ENCODE measurements at places on chromosomes 6 and 20. TPM values are rescaled to one million over a fixed set of nuclear protein-coding genes. Genes with fewer than 3 reads are reported as not detected.

DNA sequence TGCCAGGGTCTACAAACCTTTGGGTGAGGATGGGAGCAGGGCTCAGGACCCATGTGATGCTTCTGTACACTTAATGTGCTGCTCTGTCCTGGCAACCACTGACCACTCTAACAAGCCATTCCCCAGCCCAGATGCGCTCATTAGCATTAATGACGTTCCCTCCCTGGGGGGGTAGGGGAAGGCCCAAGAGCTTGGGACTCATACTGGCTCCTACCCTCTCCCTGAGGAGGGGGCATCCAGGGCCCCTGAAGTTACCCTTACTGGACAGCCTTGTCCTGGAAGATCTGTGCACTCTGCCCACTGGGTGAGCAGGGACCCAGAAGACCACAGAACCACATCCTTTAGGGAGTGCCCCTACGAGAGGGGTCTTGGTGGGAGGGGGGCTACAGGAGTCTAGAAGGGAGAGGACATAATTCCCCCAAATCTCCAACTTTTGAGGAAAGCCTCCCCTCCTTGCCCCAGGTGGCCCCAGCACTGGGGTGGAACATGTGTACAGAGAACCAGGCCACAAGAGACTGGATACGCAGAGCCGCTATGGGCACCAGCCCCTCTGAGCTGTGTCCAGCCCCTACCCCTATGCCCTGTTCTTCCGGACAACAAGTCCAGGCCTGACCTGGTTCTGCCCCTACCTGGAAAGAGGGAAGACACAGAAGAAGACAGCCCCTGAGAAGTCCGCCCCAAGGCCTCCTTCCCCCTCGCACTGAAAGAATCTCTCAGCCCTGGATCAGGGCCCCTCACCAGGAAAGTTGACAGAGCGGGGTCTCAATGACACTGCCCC is 1.4 kb downstream of the TEAD3 start:
- DNase-seq, result no peak

DNA sequence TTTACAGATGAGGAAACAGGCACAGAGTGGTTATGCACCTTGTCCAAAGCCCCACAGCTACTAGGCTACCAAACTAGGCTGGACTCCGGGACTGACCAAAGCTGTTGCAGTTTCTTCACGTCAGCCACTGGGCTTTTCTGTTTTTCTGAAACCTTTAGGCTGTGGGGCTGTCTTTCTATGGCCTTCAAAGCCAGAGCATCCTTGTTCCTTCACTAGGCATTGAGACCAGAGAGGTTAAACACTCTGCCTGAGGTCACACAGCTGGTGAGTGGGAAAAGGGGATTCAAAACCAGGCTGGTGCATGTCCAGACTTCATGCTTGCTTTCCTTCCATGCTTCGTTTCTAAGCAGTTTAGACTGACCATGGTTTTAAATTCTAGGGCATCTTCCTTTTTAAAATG is 97.5 kb upstream of the KCNG1 start:
- no peak for DNase-seq

- DNase-seq, result no peak
Observed at GRCh38 chr6:127347178-127347577, 3.8 kb upstream of the ECHDC1 start.

- no peak for DNase-seq
Observed at GRCh38 chr6:25057111-25057905, 121.5 kb upstream of the RIPOR2 start.

- no peak for DNase-seq
Observed at GRCh38 chr20:64166721-64167615, 2.7 kb downstream of the MYT1 start.

GRCh38 chr6:90219209-90219985 is 77.2 kb downstream of the BACH2 start:
- peak; percentile 72 for DNase-seq

- no peak for DNase-seq
Observed at GRCh38 chr6:37175332-37176267, 5.6 kb downstream of the PIM1 start.

DNA sequence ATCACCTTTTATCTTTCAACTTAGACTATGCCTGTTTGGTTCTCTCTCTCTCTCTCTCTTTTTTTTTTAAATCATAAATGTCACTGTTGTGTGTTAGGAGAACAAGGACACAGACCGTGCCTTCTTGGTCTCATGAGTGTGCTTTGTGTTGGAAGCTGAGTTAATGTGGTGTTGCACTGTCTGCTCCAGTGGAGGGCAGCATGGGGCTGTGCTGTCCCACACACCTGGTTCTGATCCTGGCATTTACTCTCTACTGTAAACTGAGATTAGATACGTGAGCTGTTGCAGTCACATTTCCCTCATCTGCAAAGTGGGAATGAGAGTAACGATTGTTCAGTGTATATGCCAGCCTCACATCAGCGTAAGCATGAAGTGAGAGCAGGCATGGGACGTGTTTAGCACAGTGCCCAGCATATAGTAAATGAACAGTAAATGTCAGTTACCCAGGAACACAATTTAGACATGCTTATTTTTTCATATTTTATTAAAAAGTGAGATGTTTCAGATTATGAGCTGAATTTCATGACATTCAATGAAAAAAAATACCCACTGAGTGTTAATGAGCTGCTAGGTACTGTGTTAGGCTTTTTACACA is 161.1 kb downstream of the FARS2 start:
- peak; percentile 64 for DNase-seq

- no peak for DNase-seq
Observed at GRCh38 chr6:90819483-90819882, 232.6 kb upstream of the MAP3K7 start.

- no peak for DNase-seq
Observed at GRCh38 chr20:25239387-25240370, 8.2 kb upstream of the PYGB start.

GRCh38 chr6:51513891-51514747 is 573.3 kb downstream of the PKHD1 start:
- DNase-seq, result no peak

DNA sequence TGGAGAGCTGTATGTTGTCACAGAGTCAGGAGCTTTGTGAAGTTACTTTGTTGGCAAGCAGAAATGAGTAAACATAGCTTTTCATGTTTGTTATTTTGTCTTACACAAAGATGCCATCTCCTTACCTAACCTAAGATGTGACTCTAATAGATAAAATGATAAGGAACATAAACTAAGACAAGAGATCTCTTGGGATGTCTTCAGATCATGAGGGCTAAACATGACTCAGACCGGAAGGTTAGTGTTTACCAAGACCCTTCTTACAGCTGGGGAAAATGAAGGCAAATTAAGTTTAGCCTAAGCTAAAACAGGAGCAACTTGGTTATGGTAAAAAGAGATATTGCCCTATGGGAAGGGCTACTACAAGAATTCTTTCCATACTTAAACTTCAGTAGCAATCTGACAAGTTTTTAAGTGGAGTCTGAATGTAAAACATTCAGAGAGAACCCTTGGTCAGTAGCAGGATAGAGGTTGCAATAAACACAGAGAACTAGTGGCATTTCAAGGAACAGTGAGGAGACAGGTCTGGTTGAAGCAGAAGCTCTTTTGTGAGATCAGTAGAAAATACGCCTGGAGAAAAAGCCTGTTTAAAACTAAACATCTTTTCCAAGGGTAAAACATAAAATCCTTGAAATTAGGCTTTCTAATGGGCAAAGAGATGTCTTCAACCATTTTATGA is 29.9 kb downstream of the SGK1 start:
- DNase-seq, result no peak

- peak; percentile 86 for DNase-seq
Observed at GRCh38 chr6:16760516-16761470, at the start of gene ATXN1. Gene ATXN1 (minus strand): TSS chr6:16761460.

DNA sequence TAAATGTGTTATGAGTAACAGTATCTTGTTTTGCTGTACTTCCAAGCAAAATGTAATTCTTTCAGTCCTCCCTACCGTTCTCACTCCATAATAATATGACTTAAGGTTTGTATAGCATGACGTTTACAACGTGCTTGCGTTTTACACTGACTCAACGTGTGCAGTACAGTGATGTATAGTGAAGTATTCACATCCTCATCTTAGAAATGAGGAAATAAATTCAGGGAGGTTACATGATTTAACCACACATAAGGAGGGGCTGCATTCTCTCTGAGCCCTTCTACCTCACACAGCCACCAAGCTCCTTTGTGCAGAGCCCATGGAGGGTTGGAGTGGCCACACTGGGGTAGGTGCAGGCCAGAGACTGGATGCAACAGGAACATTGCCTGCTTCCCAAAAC is 164.5 kb downstream of the MTHFD1L start:
- DNase-seq, result no peak

DNA sequence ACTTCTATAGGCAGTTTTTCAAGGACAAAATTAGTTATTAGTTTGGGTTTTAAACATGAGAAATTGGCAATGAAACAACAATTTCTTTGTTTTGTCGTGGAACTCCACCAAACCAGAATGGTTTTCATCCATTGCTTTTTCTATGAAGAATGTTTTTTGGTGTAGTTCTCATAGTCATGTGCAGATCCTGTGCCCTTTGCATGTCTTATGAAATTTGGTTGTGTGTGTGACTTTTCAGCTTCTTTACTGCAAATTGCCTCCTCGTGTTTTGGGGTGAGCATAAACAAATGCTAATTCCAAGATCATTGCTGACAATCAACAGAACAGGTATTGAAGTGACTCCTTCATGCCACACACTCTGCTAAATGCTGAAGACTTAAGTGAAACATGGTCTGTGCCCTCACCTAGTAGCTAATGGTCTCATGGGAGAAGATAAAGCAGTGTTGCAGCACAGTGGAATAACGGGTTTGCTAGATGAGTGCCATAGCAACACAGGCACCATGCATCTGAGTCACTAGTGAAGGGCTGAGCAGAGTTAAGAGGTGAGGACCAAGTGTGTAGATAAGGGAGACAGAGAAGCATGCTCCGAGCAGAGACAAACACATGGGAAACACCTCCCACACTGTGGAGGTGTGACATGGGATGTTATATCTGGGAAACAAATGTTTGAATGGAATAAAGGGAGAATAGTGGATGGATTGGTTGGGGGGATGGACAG is 120.0 kb downstream of the SLC16A10 start:
- no peak for DNase-seq

DNA sequence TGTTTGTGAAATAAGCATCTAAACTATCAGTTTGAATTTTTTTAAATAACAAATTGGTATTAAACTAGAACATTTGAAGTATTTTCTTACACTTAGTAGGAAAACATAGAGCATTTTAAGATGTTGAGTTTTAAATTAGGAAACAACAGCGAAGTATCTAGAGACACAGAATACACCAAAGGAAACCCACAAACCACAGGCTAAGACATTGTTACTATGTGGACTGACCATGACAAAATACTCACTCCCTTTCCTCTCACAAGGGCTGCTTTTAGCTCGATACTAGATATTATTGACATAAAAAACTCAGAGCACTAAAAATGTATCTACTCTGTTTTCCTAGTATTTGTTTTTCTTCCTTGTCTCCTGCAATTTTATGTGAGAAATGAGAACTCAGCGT is 266.0 kb upstream of the CITED2 start:
- no peak for DNase-seq

GRCh38 chr6:13488015-13488895 is 855 bp upstream of the GFOD1 start:
- peak; percentile 73 for DNase-seq

GRCh38 chr6:128511506-128511905 is 8.9 kb downstream of the PTPRK start:
- no peak for DNase-seq

DNA sequence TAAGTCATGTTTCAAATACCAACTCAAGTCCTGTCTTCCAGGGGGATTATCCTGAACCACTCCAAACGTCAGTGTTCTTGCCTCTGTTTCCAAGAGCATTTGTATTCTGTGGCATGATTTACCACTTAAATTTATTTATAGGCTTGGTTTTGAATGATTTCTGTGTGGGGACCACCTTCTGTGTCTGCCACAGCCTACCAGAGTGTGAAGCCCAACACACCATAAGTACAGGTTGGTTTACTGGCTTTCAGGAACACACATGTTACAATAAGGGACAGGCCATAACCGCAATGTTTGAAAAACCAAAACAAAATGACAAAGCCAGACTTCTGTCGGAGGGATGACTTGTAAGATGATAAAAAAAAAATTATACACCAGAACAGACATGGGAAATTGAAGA is 56.5 kb upstream of the MAP3K7 start:
- no peak for DNase-seq

GRCh38 chr20:48635791-48636267 is 192.0 kb downstream of the PREX1 start:
- DNase-seq, result peak; percentile 91

GRCh38 chr6:170438402-170438753 is 114.7 kb downstream of the PSMB1 start:
- DNase-seq, result peak; percentile 78

GRCh38 chr6:134117409-134117808 is 65.0 kb upstream of the SLC2A12 start:
- peak; percentile 62 for DNase-seq

DNA sequence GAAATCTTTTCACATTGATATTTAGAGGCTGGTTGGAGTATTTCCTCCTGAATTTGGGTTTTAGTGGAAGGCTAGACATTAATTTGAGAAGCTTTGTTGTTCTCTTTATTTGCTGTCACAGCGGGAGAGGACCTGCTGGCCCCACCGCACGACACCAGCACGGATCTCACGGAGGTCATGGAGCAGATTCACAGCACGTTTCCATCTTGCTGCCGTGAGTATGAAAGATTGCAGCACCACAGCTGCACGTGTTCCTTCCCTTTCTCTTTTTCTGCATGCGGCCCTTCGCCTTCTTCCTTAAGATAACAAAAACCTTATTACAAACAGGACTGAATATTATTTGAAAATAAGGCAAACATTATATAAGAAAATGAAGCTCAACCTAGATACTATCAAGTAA is 555.5 kb downstream of the UTRN start:
- no peak for DNase-seq

DNA sequence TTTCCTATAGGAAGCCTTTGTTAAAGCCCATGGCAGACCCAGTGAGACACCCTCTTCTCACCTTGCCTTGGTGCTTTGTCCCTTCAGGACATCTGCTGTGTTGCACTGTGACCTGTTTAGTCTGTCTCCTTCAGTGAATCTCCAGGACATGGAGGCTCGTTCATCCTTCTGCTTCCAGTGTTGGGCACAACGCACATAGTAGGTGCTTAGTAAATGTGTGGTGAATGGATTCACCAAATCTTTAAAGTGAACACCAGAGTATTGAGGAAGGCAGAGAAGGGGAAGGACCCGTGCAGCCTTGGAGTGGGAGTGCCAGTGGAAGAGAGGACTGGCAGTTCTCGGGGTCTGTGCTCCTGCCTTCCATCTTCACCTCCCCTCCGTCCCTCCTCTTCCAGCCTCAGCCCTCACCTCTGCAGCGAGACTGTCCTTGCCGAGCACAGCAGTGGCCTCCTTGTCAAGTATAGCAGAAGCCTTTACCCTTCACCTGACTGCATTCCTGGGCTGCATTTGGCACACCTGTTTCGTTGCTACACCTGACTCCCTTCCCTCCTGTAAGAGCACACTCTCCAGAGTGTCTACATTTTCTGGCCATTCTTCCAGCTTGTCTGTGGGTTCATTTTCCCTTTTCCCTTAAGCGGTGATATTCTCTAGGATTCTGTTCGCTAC is 49.2 kb downstream of the ARID1B start:
- no peak for DNase-seq

GRCh38 chr6:63442870-63443269 is 123.1 kb upstream of the LGSN start:
- DNase-seq, result no peak

OVOL2 gene
- total RNA-seq, result not detected

CUL7 gene
- 24.7 TPM for total RNA-seq

AFG1L gene
- total RNA-seq, result 6.3 TPM

BANF2 gene
- not detected for total RNA-seq

SLC35D3 gene
- total RNA-seq, result not detected

CLPSL1 gene
- not detected for total RNA-seq

WFDC12 gene
- total RNA-seq, result not detected

CPXM1 gene
- total RNA-seq, result 0.14 TPM

REM1 gene
- not detected for total RNA-seq

SEMG1 gene
- not detected for total RNA-seq

SLC32A1 gene
- not detected for total RNA-seq
